PC-9 (cell line): ENCODE measurements at places on chromosomes 1 and 21. TPM values are rescaled to one million over a fixed set of nuclear protein-coding genes. Genes with fewer than 3 reads are reported as not detected.

DNA sequence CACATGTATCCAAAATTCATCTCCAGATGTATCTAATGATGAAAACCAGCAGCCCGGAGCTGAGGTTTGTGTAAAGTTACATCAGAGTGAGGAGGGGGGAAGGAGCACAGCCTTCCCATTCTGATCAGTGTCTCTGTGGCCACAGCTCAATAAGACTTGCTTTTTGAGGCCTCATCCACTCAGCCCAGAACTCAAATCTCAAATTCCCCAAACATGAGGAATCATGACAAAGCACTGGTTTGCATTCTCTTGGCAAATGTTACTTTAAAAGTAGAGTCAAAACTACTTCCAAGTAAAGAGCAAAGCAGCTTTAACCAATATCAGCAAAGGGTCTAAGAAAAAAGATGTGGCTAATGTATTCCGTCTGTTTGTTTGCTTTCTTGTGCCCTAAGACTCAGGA lies 30.9 kb downstream of the CCN1 start:
- DNase-seq: no peak
- no peak overlapping the region for H3K4me3 ChIP-seq
- peak overlapping the region; percentile 91 for H3K27ac ChIP-seq

COL24A1 gene
- total RNA-seq: 0.08 and 0.15 TPM in 2 replicates

ZBTB18 gene
- 16.3 and 20.7 TPM in 2 replicates for total RNA-seq

DYRK3 gene
- total RNA-seq: 3.3 and 3.9 TPM in 2 replicates

- H3K4me3 ChIP-seq: no peak overlapping the region
- H3K27me3 ChIP-seq: peaks cover 90% of the 10 kb centered on the region
Observed at GRCh38 chr1:2021550-2021949, 2.4 kb downstream of the GABRD start.

GRCh38 chr1:209659909-209660308 lies 7.7 kb upstream of the LAMB3 start:
- H3K27me3 ChIP-seq: no peaks in the 10 kb centered on the region
- DNase-seq: no peak
- H3K4me3 ChIP-seq: no peak overlapping the region
- H3K36me3 ChIP-seq: no peaks in the 10 kb centered on the region
